Stimulated activated CD4-positive, alpha-beta T cell treated with anti-CD3 and anti-CD28 coated beads, Interleukin-4, amount 100 ng/mL, for 48 hours (primary cell): ENCODE measurements at places on chromosomes 2 and 18.

- DNase-seq, result no peak
These were observed 447.1 kb downstream of the TMEM182 start for GRCh38 chr2:103208916-103209315.

DNA sequence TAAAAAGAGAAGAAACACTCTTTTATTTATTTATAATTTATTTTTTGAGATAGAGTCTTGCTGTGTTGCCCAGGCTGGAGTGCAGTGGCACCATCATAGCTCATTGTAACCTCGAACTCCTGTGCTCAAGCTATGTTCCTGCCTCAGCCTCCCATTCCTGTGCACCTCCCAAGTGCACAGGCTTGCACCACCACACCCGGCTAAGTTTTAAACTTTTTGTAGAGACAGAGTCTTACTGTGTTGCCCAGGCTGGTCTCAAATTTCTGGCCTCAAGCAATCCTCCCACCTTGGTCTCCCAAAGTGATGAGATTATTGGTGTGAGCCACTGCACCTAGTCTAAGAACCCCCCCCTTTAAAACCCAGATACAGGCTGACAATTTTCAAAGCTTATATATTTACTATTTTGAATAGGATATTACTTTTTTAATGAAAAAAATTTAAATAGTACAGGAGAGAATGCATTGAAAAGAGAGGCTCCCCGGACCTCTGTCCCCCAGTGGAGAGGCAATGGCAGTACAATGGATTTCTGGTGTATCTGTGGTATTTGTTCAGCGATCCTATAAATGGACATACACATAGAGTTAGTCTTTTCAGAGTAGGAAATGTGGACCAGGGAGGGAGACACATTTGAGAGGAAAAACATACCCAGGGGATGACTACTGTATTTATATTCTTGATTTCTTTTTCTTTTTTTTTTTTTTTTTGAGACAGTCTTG, 48.1 kb upstream of the CNOT11 start:
- DNase-seq, result no peak

DNA sequence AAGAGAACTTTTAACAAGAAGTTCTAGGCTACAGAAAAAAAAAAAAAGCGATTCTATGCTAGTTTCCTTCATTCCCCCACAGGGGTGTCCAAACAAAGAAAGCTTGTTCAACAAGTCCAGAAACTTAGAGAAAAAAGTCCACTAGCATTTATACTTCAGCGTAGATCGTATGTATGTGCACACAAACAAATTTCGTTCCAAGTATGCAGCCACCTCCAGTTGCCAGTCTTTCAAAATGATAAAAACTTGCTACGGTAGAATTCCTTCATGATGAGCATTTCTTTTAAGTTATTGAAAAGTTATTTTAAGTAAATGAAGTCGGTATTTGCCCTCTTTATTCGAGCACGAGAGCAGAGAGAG, 3.7 kb upstream of the OTX1 start:
- no peak for DNase-seq

GRCh38 chr2:226030788-226031646, 631.5 kb downstream of the NYAP2 start:
- peak; percentile 9 for DNase-seq

- DNase-seq, result no peak
These were observed 689.9 kb downstream of the DSC3 start for GRCh38 chr18:30352551-30353168.
